A549 treated with Hydrocortisone at 1 μM for 4 hours (cell line): ENCODE measurements at places on chromosomes 2 and 18. TPM values are rescaled to one million over a fixed set of nuclear protein-coding genes. Genes with fewer than 3 reads are reported as not detected.

SULT1C2 gene
- 0.36 to 0.78 TPM (median 0.43 TPM) in 5 replicates for total RNA-seq

C2orf81 gene
- 3.0 to 3.5 TPM (median 3.1 TPM) in 5 replicates for total RNA-seq

PHLPP1 gene
- total RNA-seq: 5.4 to 8.2 TPM (median 7.8 TPM) in 5 replicates

NOSTRIN gene
- total RNA-seq: 1.3 to 2.7 TPM (median 2.1 TPM) in 5 replicates

NFU1 gene
- 36.4 to 51.2 TPM (median 46.8 TPM) in 5 replicates for total RNA-seq

DYNAP gene
- not detected in 5 replicates for total RNA-seq

ZNF638 gene
- total RNA-seq: 54.5 to 85.1 TPM (median 62.1 TPM) in 5 replicates

TNFAIP6 gene
- 0.77 to 1.3 TPM (median 1.0 TPM) in 5 replicates for total RNA-seq

NCL gene
- 736 to 811 TPM (median 754 TPM) in 5 replicates for total RNA-seq

HYCC2 gene
- total RNA-seq: 2.9 to 5.1 TPM (median 4.6 TPM) in 5 replicates

GKN2 gene
- total RNA-seq: 1.8 to 3.1 TPM (median 2.5 TPM) in 5 replicates
